Amniotic stem cell (primary cell): ENCODE measurements at places on chromosomes 4 and X.

- DNase-seq = no peak
These were observed 298.1 kb downstream of the PDGFC start for GRCh38 chr4:156673483-156673882.

DNA sequence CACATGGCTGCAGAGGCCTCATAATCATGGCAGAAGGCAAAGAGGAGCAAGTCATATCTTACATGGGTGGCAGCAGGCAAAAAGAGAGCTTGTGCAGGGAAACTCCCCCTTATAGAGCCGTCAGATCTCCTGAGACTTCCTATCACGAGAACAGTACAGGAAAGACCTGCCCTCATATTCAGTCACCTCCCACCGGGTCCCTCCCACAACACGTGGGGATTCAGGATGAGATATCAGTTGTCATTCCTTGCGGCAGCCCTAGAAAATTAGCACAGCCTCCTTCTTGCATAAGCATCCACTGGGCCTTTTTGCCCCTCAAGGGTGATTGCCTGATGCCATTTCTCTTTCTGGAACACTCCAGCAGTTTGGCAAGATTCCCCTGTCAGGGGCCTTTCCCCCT, 61.7 kb upstream of the STX18 start:
- DNase-seq = no peak

GRCh38 chrX:14718403-14718802, 154.5 kb downstream of the FANCB start:
- no peak for DNase-seq

GRCh38 chr4:79250887-79251286, 75.0 kb downstream of the NAA11 start:
- DNase-seq = no peak

DNA sequence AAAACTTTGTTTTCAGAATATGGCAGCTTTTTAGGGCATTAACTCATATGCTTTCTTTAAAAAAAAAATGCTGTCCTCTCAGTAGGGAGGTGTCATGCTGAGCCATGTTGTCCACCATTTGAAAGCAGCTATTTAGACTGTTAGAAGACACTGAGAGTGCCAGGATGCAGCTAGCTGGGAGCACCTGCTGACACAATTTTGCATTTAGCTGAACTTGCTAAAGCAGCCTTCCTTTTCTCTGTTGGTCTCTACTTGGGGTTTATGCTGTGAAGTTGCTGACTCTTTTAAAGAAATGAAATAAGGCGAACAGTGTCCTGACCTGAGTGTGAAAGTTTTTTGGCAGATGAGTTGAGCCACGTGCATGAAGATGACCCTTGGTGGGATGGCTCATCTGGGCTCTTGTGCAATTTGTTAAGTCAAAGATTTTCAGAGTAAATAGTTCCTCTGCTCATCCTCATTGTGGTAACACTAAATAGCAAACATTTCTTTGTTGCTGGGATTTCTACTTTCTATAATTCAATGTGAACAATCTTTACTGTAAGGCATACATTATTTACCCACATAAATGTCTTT, 64.5 kb downstream of the CDS1 start:
- no peak for DNase-seq

- no peak for DNase-seq
These were observed 92.0 kb downstream of the UGT8 start for GRCh38 chr4:114690571-114690970.

GRCh38 chrX:15679246-15679645, 14.6 kb upstream of the CLTRN start:
- DNase-seq = no peak

- no peak for DNase-seq
These were observed 58.8 kb downstream of the PPP3CA start for GRCh38 chr4:101288365-101289145.
